GDM1 (cell line): ENCODE measurements at places on chromosomes 16 and 17.

- no peak for DNase-seq
These were observed at the start of gene CRYM for GRCh38 chr16:21277927-21278706. Gene CRYM, minus strand, starts transcription at chr16:21278290. Its CDS starts 39 bp downstream, at chr16:21278251.

- no peak for DNase-seq
These were observed at the start of gene KRTAP1-5 for GRCh38 chr17:41026715-41027471. Gene KRTAP1-5, minus strand, starts transcription at chr17:41027208. Its CDS starts 53 bp downstream, at chr17:41027155.

DNA sequence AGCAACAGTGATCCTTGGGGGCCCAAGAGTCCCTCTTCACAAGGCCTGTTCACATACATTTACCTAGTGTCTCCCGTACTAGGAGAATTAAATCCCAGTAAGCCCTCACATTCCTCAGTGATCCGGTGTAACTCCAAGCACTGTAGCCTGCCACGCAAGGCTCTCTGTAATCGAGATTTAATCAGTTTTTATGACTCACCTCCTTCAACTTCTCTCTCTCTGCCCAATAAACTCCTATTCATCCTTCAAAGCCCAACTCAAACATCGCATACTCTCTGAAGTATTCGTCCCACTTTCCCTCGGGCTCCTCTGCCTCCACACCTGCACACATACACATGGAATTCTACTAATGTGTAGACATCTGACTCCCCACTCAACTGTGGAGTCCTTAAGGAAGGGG is 141.8 kb downstream of the CMIP start:
- DNase-seq = no peak

DNA sequence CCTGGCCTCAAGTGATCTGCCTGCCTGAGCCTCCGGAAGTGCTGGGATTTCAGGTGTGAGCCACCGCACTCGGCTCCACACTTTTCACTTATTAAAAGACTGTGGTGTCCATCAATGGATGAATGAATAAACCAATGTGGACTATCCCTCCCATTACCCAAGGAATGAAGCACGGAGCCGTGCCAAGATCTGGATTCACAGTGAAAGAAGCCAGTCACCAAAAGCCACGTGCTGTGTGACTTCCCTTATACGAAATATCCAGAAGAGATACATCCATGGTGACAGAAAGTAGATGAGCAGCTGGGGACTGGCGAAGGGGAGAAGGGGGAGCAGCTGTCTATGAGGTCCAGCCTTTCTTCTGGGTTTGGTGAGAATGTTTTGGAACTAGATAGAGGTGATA is 48.2 kb upstream of the STH start:
- no peak for DNase-seq

GRCh38 chr17:64007838-64008282 is 9.7 kb downstream of the PRR29 start:
- no peak for DNase-seq

GRCh38 chr16:71924710-71925109 is 29.4 kb downstream of the IST1 start:
- DNase-seq = no peak

DNA sequence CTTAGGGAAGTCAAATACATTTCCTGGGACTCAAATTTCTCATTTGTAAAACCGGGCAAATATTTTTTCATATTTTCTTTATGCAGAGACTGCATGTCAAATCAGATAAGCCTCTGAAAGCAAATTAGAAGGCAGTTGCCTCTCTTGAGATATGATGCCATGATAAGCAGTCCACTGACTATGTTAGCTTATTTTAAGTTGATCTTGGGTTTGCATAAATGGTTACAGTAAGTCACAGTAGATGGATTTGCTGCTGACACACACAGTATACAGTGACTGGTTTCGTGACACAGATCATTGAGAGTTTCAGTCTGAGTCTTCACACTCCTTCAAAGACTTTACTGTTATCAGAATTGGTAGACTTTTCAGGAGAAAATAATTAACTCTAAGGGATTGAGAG is 927.6 kb upstream of the CDH8 start:
- DNase-seq = no peak

DNA sequence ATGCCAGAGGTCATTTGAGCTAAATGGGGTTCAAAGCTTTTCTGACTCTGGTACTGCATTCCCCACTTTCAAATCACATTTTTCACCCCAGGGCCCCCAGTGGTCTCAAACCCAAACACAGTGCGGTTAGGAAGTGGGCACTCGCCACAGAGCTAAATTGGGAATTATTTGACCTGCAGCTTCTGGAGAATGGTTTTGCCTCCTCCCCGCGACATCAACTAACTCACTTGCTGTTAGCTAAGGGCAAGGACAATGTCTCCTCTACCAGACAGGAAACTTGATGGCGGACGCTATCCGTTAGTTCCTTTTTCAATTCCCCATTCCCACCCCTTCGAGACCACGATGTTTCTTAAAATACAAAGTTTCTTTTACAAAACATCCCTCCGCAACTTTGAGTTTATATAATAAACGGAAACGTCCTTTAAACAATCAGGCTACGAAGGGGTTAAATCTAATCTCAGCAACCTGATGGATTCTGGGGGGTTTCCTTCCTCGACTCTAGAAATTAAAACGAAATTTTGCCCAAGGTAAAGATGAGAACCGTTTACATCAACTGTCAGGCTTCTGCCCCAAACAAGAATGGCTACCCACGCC is 500 bp upstream of the KAT7 start:
- peak; percentile 58 for DNase-seq

DNA sequence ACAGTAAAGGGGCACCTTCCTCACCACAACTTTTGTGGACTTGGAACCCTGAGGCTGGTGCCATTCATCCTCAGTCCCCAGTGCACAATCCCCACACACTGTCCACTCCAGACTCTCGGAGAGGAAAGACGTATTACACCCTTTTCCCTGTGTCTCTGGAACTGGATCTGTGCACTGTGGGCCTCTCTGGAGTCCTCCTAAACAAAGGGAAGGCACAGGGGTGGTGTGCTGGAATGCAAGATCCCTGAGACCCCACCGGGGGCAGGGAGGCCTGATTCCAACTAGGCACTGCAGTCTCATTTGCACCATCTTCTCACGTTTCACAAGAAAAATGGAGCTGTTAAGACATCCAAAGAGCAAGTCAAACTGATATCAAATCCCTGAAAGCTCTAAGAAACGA is 89.8 kb downstream of the USP31 start:
- DNase-seq = no peak

DNA sequence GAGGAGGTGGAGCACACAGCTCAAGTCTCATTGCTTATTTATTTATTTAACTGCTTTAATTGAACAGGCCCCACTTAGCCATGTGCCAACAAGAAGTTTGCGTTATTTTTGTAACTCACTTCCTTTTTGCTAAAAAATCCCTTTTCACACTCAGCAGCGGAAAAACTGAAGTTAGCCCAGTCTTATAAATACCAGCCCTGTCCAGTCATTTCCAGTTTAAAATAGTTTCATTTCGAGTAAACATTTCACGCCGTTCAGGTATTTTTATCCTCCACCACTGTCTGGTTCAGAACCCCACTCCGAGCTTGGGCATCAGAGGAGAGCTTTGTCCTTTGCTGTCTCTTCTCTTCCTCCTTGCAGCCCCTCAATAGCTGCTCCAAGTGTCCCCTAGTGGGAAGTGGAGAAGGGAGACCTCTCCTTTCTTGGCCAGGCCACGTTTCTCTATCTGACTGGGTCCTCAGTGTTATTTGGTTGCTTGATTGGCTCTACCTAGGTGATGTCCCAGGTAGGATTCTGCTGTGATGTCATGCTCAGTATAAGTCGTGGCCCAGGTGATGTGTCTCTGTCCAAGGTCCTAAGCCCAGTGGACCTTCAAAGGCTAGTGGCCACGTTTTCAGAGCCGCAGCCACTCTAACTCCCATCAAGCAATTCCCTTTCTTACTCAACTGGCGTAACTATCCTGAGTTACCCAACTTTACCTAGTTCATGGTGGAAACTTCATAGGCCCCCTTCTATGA is 53.0 kb upstream of the GAS7 start:
- no peak for DNase-seq

DNA sequence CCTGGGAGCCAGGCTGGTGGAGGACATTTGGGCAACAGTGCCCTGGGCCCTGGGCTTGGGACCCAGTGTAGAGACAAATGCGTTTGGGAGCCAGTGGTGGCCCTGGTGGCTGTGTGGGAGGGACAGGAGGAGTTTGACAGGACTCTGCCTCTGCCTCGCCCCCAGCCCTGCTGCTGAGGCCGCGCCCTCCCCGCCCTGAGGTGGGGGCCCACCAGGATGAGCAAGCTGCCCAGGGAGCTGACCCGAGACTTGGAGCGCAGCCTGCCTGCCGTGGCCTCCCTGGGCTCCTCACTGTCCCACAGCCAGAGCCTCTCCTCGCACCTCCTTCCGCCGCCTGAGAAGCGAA is 11.9 kb upstream of the TCAP start:
- no peak for DNase-seq

DNA sequence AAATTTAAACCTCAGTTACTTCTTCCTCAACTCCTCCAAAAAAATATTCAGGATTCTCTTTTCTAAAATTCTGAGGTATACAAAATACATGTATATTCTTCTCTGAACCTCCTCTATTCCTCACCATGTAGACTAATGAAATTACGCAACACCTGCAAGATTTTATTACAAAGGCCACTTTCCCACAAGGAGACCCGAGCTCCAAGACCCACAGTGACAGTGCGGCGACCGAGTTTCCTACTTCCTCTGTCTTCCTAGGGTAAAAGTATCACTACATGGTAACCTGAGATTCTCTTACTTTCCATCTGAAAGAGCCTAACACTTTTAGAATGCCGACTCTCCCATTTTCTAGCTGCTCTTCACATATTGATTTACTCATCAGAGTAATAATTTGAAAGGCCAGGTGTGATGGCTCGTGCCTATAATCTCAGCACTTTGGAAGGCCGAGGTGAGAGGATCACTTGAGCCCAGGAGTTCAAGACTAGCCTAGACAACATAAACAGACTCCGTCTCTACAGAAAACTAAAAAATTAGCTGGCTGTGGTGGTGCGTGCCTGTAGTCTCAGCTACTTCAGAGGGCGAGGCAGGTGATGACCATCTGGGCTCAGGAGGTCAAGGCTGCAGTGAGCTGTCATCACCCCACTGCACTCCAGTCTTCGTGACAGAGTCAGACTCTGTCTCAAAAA is 35.7 kb downstream of the CYTH1 start:
- no peak for DNase-seq

DNA sequence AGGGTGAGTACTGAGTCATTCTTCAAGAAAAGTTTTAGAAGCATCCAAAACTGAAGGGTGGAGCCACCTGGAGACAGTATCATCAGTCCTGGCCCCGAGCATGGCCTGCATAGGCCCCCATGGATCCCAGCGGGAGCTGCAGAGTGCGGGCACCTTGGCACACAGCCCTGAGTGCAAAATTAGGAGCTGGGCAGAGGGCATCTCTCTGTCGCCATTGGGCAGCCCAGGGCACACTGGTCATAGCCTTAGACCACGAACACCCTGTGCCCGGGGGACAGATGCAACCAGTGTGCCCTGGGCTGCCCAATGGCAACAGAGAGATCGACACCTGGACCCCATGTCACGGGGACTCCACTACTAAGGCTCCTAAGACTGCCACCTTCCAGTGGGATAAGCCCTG is 14.6 kb downstream of the MAPT start:
- DNase-seq = no peak

GRCh38 chr16:5523829-5524228 is 426.2 kb upstream of the EEF2KMT start:
- no peak for DNase-seq

DNA sequence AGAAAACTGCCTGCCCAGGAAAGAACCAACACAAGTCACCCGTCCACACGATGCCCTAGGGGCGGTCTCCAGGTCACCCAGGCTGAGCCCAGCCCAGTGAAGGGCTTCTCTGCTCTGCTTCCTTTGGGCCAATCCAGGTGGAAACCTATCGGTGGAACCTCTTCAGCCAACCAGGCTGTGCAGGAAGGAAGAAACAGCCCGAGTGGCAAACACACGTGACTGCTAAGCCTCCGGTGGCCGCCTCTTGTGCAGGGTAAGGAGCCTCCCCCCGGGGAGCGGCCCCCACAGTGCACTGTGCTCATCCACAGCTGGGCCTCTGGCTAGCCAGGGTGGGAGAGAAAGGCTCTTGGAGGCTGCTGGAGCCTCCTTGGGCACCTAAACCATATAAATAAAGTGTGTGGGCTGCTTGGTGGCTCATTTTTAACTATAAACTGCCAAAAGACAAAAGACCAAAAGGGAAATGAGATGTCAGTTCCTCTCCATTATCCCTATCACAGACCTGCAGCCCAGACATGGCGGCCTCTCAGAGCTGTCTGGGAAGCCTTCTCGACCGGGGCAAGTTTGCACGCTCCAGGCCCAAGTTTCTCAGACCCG is 2.4 kb downstream of the RTN4RL1 start:
- peak; percentile 74 for DNase-seq

GRCh38 chr16:68216240-68216639 is 19.7 kb downstream of the ESRP2 start:
- no peak for DNase-seq

DNA sequence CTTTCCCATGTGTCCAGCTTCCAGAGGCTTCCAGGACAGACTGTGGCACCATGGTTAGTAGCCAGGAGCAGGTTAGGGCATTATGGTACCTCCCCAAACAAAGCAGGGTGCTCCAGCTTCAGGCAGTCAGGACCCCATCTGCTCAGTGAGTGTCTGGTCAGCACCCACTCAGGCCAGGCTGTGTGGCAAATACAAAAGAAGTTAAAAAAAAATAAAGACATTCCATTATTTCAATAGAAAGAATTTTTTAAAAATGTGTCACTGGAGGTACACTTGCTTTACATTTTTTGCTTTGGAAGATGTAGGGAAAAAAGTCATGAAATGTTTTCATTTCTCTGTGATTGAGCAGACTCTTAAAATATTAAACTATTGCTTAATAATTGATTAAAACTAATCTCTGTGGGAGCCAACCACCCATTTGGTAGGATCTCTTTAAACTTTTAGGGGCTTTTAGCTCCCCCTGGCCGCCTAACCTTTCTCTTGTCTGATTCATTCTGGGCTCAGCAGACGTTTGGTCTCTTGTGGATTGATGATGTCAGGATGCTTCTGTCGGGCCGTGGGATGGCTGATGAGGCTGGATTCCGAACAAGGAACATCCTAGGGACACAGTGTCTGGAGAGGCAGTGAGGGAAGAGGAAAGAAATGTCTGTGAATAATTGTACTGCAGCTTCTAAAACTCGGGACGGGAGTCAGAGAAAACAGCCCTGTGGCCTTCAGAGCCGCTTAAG is 28.4 kb upstream of the NPTX1 start:
- DNase-seq = no peak

DNA sequence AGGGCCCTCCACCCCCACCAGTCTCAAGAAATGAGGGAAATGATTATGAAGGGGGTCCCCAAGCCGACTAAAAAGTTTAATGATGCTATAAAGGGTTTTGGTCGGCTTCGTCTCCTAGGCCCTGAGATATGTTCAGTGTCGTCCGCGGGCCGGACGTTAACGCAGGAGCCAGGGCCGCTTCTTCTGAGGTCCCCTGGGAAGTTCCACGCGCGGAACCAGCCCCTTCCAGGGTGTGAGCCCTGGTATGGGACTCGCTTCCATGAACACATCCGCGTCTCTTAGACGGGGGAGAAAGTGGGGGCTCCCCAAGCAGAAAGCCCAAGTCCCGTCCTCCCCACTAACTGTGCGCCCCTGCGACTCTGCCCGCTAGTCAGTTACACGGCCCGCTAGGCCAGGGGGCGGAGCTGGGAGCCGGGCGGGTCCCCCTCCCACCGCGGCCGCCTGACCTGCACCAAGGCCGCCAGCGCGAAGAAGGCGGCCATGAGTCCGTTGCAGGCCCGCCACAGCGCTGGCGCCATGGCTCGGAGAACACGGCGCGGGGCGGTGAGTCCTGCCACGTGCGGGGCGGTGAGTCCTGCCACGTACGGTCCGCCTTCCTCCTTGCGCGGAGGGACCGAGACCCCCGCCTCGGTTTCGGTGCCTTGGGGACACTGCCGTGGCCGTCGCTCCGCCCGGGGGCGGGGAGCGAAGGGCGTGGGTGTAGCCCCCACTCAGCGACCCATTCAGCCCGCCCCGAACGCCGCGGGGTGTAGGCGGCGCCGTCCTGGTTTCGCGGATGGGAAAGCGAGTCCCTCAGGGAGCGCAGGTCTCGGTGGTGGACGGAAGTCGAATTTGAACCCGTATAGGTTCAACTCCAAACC is at the start of gene TMEM220:
TMEM220 (minus strand) TSS at position 690 of the 860 bp plus-strand sequence; CDS start at position 518, 172 bp downstream.
- DNase-seq = no peak
